CD4-positive, alpha-beta T cell treated with Interleukin-17A for 1 hour (primary cell): ENCODE measurements at places on chromosomes 4 and X.

- DNase-seq: no peak
Measured at GRCh38 chrX:9180623-9181022, 146.7 kb upstream of the FAM9B start.

- no peak for DNase-seq
Measured at GRCh38 chr4:6265546-6265945, 4.1 kb upstream of the WFS1 start.

DNA sequence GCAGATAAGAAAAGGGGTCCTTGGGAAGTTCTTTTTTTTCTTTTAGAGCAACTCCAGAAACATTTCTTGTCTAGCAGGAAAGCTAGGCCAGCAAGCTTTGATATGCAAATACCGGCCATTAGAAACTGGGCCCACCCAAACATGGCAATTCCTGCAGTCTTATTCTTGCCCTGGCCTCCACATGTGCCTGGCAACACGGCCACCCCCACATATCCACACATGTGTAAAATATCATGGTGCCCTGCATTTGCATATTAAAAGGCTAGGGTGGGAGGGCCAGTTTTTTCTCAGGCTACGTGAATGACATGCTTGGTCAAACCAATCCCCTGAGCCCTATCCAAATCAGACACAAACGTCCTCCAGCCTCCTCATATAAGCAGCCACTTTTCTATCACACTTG lies 171.7 kb upstream of the ZCCHC13 start:
- no peak for DNase-seq

DNA sequence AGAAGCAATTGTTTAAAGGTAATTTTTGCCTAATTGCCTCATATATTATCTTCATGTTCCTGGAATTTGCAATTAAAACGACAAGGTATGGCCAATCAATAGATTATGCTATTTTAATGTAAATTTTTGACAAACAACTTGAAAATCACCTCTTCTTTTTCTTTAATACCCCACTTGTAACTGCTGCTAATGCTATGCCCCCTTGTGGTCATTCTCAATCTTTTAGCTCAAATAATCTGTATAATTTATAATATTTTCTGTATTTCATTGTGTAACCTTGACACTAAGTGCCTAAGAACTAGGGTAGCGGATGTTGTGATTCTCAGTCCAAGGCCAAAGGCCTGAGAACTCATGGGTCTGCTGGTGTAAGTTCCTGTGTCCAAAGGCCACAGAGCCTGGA lies 831.7 kb upstream of the POU3F4 start:
- DNase-seq: no peak

GRCh38 chrX:16869393-16870094 lies 618 bp downstream of the RBBP7 start:
- DNase-seq: peak; percentile 19

DNA sequence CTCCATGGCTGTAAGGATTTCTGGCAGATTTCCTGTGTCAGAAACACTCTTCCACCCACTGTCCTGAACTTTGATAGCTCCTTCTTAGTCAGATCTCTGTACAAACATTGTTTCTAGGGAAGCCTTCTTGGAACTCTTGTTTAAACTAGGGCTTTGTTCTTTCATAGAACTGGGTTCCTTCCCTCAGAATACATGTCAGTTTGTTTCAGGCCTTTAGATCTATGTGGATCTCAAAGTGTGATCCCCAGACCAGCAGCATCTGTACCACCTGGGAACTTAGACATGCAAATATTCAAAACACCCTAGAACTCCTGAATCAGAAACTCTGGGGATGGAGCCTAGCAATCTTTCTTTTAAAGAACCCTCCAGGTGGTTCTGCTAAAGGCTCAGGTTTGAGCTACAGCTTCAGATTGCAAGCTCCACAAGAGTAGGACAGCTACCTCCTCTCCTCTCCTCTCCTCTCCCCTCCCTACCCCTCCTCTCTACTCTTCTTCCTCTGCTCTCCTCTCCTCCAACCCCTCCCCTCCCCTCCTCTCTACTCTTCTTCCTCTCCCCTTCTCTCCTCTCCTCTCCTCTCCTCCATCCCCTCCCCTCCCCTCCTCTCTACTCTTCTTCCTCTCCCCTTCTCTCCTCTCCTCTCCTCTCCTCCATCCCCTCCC lies 12.7 kb downstream of the RASSF6 start:
- DNase-seq: no peak

- DNase-seq: no peak
Measured at GRCh38 chrX:134074151-134074550, 88.8 kb upstream of the GPC3 start.

DNA sequence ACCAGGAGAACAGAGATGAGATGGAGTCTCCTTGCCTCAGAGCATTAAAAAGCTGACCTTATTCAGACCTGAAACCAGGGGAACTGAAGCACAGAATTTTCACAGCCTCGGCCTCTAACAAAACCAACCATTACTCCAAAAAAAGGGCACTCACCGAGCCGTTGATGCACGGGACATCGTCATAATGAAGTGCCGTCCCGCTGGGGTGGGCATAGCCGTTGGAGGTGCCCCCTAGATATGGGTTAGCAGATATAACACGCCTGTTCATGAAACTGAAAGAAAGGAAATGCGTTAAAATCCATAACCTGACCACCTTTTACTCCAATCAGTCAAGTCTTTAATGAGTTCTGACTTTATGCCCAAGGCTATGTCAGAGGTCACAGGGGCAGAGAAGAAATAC lies 153.6 kb downstream of the AFAP1 start:
- DNase-seq: no peak

DNA sequence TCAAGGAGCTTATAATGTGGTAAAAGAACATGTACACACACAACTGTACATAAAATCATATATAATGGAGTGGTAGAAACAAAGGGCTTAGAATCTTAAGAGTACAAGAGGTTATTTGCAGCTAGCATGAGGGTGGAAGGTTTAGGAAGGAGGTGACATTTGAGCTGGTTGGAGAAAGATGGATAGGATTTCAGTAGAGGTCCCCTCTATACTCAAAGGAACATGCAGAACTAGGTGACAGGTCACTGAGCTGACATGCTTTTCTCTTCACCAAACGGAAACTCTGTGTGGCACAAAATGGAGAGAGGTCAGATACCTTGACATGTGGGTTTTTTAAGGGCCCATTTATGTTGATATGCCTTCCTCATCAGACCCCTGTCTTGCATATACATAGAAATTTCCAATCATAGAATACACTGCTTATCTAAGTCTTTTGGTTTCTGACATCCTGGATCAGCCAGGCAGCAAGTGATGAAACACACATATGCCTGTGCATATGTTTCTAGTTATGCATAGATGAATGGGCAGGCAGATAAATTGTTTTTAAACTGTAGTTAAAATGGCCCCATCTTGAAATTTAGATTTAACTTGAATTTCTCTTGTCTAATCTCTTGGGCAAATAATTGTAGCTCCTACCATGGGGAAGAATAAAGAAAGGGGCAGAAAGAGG lies 29.3 kb downstream of the CLCN5 start:
- DNase-seq: no peak

GRCh38 chrX:16278927-16279326 lies 111.6 kb downstream of the MAGEB17 start:
- no peak for DNase-seq

GRCh38 chrX:112865464-112866025 lies 24.9 kb upstream of the AMOT start:
- no peak for DNase-seq

- DNase-seq: no peak
Measured at GRCh38 chr4:102828497-102828808, 1.1 kb upstream of the UBE2D3 start.

- DNase-seq: no peak
Measured at GRCh38 chrX:2614911-2615310, 76.2 kb upstream of the CD99 start.

DNA sequence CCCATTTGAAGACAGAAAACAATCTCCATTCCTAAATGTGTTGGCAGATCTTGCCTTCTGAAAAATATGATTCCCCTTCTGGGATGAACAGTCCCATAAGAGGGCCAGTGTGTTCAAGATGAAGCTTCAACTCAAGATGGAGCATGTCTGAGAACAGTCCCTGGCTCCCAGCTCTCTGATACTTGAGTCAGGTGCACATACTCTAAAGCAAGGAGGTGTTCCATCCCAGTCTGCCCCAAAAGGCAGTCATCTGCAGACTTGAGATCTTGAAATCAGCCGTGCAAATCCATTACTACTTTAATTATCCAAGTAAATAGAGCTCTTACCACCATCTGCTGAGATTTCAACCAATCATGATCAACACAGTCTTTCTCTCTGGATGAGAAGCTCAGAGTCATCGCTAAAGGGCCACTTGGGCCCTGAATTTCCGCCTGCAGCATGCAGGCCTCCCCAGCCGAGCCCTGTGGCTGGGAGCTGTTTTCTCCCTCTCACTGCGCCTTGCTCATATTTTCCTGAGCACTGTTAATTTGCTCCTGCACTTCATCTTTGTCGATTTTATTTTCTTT lies 22.2 kb downstream of the CCDC149 start:
- DNase-seq: no peak

DNA sequence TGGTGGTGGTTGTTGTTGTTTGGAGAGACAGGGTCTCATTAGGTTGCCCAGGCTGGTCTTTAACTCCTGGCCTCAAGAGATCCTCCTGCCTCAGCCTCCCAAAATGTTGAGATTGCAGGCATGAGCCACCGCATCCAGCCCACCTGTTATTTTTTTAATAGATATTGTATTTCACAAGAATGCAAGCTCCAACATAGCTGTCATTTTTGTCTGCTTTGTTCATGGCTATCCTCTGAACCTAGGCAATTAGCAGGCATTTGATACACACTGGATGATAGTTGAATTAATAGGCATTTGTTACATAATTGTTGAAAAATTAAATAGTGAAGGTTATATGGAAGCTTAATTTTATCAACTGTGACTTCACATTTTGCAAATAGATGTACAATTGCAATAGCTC lies 64.7 kb downstream of the BANK1 start:
- DNase-seq: no peak

GRCh38 chr4:37685823-37686372 lies 278 bp downstream of the RELL1 start:
- no peak for DNase-seq

DNA sequence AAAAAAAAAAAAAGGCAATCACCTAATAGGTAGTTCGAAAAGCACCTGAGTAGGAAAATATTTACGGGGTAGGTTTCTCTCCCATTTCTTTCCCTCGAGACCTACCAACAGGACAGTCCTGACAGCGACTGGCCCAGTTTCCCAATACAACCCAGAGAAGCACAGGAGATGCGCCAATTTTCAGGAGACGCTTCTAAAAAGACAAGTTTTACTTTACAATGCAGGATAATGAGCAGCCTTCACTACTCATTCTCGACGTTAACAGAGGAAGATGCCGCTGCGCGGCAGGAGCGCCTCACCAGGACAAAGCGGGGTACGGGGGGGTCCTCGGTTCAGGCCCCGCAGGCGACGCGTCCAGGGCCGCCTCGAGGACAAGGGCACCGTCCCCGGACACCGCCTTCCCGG lies 708 bp downstream of the BCLAF3 start:
- peak; percentile 26 for DNase-seq

- no peak for DNase-seq
Measured at GRCh38 chrX:85611926-85612325, 232.5 kb upstream of the POF1B start.
